Activated CD4-positive, alpha-beta T cell treated with anti-CD3 and anti-CD28 coated beads, Interleukin-2, amount 50 U/mL, for 24 hours (primary cell): ENCODE measurements at places on chromosomes 6 and 20.

DNA sequence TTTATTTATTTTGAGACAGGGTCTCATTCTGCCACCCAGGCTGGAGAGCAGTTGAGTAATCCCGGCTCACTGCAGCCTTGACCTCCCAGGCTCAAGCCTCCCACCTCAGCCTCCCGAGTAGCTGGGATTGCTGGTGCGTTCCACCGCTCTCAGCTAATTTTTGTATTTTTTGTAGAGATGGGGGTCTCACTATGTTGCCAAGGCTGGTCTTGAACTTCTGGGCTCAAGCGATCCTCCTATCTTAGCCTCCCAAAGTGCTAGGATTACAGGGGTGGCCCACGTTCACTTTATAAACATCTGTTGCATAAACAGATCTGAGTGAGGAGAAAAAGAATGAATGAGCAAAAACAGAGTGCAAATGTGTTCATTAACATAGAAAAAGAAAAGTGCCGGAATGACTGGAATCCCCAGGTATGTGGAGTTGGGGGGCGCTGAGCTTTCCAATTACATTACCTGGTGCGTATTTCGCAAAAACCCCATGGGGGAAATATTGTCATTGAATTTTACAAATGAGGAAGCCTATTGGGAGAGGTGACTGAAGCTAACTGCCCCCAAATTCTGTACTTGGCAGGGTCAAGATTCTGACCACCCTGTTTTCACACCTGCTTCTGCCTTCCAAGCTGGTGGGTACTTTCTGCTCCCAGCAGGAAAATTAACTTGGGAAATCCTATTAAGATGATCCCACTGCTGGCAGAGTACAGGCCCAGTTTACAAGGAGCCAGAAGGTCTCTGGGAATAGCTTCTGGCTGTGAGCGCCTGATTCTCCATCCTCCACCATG lies 207.7 kb upstream of the JARID2 start:
- no peak for DNase-seq

GRCh38 chr6:156585859-156586258 lies 191.3 kb upstream of the ARID1B start:
- no peak for DNase-seq

DNA sequence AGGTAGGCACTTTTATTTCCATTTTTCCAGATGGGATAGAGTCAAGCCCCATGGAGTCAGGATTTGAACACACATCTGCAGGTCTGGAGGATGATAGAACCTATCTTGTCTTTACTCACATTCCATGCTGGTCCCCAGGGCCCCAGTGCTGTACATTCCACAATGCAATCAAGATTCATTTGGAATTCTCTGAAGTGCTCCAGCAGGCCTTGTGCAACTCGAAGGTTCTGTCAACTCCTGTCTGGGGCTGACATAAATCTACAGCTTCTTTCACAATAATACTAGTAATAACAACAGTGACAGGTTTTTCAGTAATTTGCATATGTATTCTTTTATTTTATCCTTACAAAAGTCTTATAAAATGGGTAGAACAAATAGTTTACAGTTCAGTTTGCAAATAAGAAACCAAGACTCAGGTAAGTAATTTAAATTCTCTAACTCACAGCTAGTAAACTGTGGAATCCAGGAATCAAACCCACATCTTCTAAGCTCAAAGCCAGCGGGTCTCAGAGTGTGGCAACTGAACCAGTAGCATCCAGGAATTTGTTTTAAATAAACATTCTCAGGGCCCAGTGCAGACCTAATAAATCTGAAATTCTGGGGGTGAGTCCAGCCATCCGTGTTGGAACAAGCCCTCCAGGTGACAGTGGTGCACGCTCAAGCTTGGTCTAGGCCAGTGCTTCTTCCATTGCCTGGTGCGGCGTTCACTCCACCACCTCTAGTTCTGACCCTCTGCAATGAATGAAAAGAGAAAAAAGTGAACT lies 137.0 kb upstream of the TNFAIP3 start:
- DNase-seq = no peak

- DNase-seq = no peak
Measured at GRCh38 chr6:5732496-5732895, 274.2 kb downstream of the NRN1 start.

GRCh38 chr6:2738373-2738979 lies 12.2 kb downstream of the MYLK4 start:
- DNase-seq = no peak

DNA sequence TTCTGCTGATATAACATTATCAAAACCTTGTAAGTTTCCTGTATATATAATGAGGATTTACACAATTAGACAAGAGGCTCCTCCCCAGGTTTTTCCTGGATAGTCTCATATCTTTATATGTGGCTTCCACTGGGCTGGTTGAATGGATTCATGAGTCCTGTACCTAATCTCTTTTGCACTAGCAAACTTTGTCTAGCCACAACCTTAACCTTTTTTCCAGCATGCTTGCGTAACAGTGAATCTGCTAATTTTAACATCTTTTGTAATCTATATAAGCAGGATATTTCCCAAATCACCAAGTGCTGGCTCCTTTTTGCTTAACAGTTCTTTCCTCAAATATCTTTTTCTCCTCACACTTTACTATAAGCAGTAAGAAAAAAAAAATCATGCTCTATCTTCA lies 153.6 kb downstream of the COL21A1 start:
- no peak for DNase-seq

GRCh38 chr6:98241630-98242029 lies 592.7 kb upstream of the POU3F2 start:
- DNase-seq = no peak

- no peak for DNase-seq
Measured at GRCh38 chr6:157090736-157091135, 232.6 kb downstream of the TMEM242 start.

DNA sequence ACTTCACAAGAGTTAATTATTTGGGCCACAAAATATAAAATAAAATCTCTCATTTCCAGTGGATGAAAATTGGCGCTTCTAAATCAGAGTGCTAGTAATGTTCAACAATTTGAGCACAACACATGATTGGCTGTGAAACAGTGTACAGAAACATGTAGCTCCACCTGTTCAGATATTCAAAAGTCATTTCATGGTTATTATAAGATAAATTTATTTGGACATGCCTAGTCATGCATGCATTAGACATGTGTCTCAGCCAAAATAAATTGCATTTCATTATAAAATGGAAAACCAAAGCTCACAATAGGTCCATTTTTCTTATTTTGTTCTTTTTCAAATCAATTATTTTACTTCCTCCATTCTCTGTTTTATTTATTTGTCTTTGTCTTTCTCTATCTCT lies 374.8 kb downstream of the LMBRD1 start:
- no peak for DNase-seq

DNA sequence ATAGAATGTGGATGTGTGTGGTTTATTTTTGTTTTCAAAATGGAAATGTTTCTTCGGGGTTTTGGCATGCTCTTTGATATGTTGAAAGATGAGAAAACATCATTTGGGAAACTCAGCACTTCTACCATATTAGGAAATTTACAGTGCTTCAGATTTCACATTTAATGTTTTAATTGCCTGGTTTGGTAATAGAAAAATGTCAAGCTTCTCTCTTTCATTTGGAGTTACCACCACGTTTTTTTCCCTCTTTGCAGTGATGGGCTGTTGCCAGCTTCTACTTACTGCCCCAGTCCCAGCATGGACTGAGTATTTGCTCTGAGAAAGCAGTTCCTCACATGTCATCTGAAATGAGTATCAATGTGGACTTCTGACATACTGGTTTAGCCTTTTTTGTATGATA lies 267.7 kb downstream of the PRL start:
- DNase-seq = no peak

DNA sequence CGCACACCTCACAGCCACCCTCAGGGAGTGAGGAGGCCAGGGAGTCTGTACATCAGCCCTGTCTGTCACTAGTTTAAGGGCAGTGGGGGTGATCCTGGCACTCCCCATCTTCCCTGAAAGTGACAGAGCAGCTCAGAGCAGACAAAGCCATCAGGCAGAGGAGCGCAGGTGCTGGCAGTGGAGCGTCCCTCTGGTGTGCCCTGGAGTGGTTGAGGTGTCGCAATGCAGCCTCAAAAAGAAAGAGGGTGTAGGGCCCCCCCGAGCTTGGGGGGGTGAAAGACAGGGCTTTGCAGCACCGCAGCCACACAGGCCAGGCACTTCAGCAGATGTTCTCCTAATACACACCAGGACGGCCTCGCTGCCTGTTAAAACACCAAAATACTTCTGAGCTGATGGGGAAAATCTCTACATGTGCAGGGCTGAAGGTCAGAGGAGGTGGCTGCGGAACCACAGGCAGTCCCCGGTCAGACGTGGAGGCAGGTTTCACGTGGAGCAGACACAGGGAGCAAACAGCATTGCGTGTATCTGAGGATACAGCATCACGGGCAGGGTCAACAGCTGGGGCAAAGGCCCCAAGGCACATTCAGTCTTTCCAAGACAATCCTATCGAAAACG lies 69.5 kb downstream of the PREX1 start:
- no peak for DNase-seq

GRCh38 chr6:168554472-168554871 lies 113.5 kb downstream of the SMOC2 start:
- DNase-seq = no peak

DNA sequence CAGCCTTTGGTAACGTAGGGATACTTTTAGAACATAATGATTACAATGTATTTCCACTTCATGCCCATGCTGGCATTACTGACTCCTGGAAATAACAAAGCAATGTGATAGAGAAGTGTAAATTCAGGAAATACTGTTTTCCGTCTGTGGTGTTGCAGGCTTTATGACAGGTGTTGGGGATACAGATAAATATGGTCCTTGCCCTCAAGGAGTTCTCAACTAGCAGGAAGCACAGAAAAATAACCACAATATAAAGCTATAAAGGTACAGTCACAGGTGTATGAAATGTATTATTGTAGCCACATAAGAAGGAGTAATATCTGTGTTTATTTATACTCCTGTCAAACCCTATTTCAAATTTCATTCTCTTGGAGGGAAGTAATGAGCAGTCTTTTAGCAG lies 12.9 kb upstream of the LAMP5 start:
- no peak for DNase-seq

DNA sequence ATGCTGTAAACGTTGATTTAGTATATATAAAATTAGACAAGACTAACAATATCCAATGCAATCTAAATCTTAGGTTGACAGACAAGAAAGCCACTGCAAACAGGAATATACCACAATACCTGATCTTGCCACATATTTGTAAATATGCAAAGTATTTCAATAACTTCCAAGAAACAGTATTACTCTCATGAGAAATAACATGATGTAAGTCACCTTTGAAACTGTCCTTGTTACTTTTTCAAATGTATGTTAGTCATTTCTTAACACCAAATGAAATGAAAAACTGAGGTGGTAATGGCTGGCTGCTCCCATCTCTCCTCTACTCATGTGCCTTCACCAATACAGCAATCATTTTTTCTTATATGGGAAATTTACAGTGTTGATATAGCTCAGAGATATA lies 118.7 kb downstream of the ATG5 start:
- no peak for DNase-seq

GRCh38 chr20:35991142-35991771 lies 22.9 kb downstream of the CNBD2 start:
- no peak for DNase-seq

DNA sequence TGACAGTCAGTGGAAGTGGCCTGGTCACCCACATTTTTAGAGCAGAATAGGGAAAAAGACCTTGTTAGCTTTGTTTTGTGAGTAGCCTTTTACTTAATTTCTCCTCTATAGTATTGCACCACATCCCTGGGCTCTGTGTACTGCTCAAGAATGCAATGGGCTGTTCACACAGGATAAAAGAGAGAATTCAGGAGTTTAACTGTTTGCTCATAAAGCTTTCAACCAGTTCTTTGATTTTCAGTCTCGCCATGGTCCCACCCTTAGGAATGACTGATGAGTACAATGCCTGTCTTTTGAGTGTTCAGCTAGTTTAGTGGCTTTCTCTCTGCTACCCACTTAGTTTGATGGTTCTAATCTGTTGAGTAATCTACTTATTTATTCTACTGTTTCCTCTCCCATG lies 129.7 kb downstream of the PLG start:
- no peak for DNase-seq

GRCh38 chr6:142871910-142872331 lies 73.1 kb downstream of the HIVEP2 start:
- no peak for DNase-seq

GRCh38 chr6:55448451-55448850 lies 121.2 kb downstream of the GFRAL start:
- no peak for DNase-seq

GRCh38 chr20:56552911-56553629 lies 20.0 kb downstream of the FAM209B start:
- no peak for DNase-seq

DNA sequence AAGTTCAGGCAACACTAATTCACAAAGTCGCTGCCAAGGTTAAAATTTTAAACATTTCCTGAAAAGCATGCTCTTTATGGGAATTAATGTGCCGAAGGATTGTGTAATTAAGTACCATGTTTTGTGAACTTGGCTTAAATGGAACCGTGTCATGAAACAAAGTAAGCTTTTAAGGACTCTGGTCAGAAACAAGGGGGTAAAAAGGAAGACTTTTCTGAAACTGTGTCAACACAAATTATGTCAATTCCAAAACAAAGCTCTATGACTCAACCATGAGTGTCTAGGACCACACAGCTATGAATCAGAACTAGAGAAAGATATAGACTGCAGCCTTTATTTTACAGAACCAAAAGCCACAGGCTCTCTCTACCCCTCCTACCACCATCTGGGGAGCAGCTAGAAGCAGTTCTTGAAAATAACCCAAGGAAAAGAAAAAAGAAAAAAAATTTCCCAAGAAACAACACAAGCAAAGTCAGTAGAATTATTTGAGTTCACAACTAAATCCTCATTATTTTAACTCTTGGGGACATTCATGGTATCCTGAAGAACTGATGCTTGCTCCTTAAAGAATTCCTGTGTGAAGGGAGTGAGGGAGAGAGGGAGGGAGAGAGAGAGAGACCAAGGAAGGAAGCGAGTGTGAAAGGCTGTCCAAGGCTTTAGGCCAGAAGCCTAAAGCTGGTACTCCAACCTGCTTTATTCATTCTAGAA lies 81.9 kb downstream of the ZMYND8 start:
- DNase-seq = no peak

DNA sequence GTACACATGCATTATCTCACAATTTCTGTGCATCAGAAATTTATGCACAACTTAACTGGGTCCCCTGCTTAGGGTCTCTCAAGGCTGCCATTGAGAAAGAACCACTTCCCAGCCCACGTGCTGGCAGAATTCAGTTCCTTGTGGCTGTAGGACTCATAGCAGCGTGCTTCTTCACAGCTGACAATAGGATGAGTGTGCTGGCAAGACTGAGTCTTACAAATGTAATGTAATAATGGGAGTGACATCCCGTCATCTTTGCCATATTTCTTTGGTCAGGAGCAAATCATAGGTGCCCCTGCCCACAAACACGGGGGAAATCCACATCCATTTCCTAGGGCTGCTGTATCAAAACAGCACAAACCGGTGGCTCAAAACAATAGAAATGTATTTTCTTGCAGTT lies 77.4 kb downstream of the FIG4 start:
- no peak for DNase-seq

GRCh38 chr6:91132461-91132860 lies 545.6 kb upstream of the MAP3K7 start:
- DNase-seq = no peak

GRCh38 chr20:63947638-63948456 lies 8.4 kb downstream of the UCKL1 start:
- DNase-seq = no peak

- no peak for DNase-seq
Measured at GRCh38 chr6:149368065-149368464, 32.0 kb upstream of the SUMO4 start.
